ENCODE measurements at places on chromosomes 11 and 22. TPM values are rescaled to one million over a fixed set of nuclear protein-coding genes. Genes with fewer than 3 reads are reported as not detected.
A peak's percentile ranks its signal among the peaks of the same experiment; 100 is the strongest.

- no peak for DNase-seq
Observed at GRCh38 chr11:116511684-116512083, 261.1 kb downstream of the BUD13 start.

- DNase-seq: no peak
Observed at GRCh38 chr11:118619444-118620197, 12.2 kb downstream of the PHLDB1 start.

DNA sequence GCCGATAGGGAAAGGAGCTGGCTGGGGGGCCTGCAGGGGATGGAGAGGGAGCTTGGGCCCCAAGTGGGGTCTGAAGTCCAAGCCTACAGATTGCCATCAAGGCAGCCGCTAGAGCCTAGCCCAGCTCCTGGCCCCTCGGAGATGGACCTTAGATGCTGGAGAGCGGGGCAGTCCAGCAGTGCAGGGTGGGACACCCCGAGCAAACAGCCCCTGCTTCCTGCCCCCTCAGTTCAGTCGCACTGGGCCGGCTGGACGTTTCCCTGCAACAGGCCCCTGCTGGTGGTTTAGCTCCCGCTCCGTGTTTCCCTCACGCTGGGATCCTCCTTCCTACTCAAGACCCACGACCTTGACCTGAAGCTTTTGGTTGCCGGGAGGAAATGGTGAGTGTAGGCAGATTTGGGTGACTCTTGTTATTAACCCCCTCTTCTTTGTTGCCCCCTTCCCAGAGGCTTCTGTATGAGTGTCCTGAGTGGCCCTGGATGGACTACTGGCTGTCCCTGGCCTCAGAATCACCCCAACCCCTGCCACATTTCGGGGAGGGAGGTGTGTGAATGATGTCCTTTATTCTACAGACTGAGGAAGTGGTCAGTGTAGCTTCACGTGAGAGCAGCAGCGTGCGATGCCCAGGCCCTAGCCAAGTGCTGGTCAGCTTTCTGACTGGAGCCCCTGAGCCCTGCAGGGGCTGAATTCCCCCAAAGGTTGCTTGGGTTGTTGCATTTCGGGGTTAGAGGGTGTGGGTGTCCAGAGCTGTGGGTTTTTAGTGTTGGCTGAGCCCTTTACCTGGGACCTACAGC, 2.7 kb downstream of the ST3GAL4 start:
- no peak for DNase-seq

- DNase-seq: peak; percentile 76
Observed at GRCh38 chr11:71447791-71448256, 369 bp downstream of the DHCR7 start.

DNA sequence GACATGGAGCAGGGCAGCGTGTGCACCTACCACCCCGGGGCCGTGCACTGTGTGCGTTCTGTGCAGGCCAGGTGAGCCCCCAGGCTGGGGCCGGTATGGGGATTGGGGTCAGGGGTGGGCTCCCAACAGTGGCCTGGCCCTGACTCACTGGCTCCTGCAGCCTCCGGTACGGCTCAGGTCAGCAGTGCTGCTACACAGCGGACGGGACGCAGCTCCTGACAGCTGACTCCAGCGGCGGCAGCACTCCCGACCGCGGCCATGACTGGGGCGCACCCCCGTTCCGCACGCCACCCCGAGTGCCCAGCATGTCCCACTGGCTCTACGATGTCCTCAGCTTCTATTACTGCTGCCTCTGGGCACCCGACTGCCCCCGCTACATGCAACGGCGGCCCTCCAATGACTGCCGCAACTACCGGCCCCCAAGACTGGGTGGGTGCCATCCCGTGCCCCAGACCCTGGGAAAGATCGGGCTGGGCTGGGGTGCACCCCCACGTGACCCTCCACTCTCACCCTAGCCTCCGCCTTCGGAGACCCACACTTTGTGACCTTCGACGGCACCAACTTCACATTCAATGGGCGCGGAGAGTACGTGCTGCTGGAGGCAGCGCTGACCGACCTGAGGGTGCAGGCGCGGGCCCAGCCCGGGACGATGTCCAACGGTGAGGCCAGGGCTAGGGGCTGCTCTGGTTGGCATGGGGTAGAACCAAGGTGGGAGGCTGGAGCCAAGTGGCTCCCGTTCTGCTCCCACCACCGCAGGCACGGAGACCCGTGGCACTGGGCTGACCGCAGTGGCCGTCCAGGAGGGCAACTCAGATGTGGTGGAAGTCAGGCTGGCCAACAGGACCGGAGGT, 4.4 kb downstream of the SUSD2 start:
- no peak for DNase-seq

GRCh38 chr22:40594346-40594745, 42.2 kb downstream of the MRTFA start:
- no peak for DNase-seq

MUC2 gene
- not detected for total RNA-seq

- no peak for DNase-seq
Observed at GRCh38 chr11:88522624-88523385, 185.3 kb upstream of the CTSC start.

DNA sequence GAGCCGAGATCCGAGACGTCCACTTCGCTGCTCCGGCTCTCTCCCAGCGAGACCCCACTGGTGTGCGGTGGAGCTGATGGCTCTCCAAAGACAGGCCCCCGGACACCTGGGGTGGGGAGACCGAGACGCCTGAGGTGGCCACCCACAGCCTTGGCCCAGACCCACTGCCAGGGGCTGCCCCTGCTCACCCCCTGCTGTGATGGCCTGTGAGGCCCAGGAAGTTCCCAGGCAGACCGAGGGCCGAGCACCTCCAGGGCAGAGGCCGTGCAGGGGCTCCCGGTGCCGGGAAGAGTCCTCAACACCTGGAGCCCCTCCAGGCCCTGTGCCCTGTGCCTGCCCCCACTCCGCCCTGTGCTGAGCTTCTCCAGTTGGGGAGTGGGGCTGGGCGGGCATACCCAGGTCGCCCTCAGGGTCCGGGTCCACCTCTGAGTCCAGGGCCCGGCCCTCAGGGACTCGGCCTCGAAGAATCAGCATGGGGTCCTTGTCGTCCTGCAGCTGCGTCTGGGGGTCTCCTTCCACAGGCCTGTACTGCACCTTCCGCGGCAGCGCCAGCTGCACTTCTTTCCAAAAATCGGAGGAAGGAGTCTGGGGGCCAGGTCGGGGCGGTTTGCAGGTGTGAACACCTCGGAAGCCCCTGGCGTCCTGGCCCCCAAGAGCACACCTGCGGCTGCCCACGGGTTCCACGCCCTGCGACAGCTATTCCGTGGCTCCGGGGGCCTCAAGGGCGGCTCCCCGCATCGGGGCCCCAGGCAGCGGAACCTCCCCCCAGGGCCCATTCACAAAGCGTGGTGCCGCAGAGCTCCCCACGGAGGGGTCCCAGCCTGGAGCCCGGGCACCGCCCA, 8.6 kb downstream of the SIGIRR start:
- peak; percentile 64 for DNase-seq

ASCC2 gene
- total RNA-seq: 47.1 TPM

CDON gene
- total RNA-seq: 29.4 TPM

- DNase-seq: no peak
Observed at GRCh38 chr11:94676814-94677213, 91.3 kb upstream of the AMOTL1 start.

DNA sequence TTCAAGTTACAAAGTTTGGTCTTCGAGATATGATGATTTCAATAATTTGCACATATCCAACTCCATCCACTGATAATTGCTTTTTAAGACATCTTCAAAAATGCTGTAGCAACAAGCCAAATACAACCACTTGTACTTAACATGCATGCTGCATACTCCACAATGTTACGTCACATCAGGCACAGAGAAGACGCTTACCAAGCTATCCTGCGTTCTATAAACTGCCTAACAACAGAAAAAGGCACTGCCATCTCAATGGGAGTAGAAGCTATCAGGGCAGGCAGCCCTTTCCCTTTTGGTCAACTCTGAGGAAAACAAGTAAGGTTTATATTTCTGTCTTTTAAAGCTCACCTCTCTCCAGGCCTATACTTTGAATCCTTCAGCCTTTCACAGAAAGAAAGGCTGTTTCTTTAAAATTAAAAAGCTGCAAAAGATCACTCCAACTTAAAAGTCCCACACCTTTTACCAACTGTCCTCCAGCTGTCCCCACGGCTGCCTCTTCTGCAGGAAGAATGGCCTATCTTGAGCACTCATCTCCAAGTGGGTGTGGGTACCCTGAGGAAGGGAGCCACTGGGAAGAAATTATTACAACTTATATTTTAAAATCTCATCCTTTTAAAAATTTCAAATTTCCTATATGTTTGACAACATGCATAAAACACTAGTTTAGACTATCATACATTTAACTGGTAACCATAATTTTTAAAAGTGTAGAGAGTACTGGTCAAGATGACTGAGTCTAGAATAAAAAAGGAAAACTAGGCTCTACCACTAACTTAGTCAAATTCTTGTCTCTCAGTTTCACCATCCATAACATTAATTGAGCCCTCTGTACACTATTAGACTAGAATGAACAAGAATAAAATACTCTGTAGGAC, 14.5 kb downstream of the PHF21A start:
- DNase-seq: no peak

DNA sequence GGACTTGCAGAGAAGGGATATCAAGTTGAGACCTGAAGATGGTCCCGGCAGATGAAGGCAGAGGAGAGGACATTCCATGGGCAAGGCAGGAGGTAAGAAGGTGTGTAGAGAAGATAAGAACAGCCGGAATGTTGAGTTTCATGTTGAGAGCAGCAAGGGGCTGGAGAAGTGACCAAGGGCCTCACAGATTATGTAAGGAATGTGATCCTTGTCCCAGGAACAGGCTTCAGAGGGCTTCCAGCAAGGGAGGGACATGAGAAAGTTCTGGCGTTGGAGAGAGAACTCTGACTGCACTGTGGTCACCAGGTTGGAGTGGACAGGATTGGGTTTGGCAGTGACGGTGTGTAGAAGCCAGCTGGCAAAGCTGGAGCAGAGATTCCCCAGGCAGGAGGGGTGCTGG, 27.6 kb upstream of the PPFIA1 start:
- DNase-seq: no peak

GRCh38 chr11:28054821-28055220, 53.1 kb downstream of the KIF18A start:
- no peak for DNase-seq

- DNase-seq: no peak
Observed at GRCh38 chr11:110565357-110566336, 135.9 kb downstream of the FDX1 start.

- DNase-seq: no peak
Observed at GRCh38 chr22:36873614-36874308, 13.0 kb downstream of the NCF4 start.

SHANK3 gene
- 56.6 TPM for total RNA-seq

OR52A1 gene
- total RNA-seq: not detected

- DNase-seq: no peak
Observed at GRCh38 chr22:32629573-32629957, 155.0 kb downstream of the FBXO7 start.

DNA sequence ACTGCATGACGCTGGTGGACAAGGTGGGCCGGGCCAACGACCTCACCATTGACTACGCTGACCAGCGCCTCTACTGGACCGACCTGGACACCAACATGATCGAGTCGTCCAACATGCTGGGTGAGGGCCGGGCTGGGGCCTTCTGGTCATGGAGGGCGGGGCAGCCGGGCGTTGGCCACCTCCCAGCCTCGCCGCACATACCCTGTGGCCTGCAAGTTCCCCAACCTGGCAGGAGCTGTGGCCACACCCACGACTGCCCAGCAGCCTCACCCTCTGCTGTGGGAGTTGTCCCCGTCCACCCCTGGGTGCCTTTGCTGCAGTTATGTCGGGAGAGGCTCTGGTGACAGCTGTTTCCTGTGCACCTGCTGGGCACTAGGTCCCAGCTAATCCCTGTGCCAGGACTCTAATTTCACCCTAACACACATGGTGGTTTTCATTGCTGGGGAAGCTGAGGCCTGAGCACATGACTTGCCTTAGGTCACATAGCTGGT, 49.0 kb upstream of the PPP6R3 start:
- no peak for DNase-seq

DNA sequence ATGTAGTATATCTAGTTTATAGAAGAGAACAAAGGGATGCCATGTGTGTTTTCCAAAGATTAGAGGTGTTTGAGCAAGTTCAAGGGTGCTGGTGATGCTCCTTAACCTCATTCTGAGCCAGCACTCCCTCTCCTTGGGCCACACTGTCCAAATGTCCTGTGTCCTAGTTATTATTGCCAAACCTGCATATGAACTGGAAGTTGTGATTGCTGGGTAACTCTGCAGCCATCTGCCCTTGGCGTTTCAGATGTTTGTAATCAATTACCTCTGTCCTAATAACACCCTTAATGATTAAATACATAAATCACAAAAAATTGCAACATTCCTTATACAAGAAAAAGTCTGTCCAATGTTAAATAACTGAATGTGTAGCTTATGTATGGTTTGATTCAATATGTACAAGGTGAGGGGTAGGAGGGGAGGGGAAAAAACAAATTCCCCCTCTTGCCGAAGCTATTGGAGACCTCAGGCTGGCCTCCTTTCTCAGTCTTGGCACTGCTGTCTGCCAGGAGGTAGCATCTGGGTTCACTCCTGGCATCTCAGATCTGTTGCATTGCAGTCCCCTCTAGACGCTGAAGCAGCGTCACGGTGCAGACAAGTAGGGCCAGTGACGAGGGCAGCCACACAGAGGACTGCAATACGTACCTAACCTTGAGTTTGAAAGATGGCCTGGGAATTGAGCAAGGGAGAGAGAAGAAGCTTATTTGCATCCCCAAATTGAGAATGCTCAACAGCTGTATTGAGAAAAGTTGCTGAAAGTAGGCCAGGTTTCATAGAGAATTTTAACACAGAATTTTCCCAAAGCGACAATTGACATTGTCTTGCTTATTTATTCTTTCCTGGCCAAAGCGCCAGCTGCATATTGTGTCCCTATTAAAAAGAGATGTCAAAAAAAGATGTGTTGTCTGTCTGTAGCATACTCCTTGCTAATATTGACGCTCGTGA, 89.6 kb upstream of the ARHGAP32 start:
- DNase-seq: no peak

DNA sequence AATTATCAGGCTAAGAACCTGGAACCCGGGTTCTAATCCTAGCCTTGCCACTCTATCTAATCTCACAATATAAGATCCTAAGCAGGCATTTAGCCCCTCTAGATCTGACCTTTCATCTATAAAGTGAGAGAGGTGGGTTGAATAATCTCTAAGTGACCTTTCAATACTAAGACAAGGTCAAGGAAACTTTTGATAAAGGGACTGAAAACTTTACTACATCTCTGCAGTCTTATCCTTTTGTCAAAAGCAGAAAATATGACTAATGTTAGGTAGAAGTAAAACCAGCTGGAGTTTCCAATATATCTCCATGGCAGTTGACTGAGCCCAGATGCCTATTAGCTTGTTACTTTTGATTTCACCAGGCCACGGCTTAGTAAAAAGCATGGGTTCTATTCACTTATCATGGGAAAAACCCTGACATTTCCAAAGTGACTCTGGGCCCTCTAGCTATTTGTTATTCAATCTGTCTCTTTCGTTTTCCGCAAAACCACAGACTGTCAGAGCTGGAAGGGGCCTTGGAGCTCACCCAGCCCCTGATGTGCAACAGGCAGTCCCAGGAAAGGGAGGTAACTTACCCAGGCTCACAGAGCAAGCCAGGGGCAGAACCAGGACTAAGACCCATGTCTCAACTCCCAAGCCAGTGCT, 75.8 kb downstream of the RAB30 start:
- DNase-seq: no peak

RBMXL2 gene
- total RNA-seq: 0.22 TPM

DNA sequence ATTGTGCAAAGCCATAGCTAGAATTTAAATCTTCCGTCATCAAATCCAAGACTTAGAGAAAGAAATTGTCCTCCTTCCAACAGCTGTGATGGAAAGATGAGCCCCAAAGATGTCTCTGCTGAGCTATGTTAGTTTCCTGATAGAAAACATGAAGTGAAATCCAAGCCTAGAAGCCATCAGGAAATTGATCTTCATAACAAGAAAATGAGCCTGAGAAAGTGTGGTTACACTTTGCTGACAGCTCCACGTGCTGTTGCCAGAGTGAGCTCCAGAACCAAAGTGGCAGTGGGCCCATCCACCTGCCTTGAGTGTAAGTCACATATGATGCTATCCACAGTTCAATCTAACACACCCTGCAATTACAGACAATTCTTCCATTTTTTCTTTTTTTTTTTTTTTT, 58.0 kb upstream of the UBASH3B start:
- no peak for DNase-seq

All from sciatic nerve (tissue), 2 donors.